Posterior cingulate gyrus (tissue), 11 donors: ENCODE measurements at places on chromosomes 3 and 15.

DNA sequence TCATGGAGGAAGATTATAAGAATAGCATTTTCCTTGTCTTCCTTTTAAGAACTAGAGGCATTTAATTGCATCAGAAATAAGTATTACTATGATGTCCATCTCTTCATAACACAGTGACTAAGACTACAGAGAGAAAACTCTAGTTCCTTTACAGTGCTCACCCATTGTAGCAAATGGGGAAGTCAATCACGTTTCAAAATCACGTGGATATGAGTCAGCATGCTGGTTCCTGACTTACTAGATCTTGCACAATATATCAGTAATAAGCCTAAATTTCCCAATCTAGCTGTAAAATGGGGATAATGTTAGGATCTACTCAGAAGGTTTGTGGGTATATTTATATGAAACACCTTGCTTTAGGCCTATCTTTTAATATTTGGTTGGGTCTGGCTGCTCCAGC, 254.8 kb upstream of the EOMES start:
- no peak for DNase-seq

DNA sequence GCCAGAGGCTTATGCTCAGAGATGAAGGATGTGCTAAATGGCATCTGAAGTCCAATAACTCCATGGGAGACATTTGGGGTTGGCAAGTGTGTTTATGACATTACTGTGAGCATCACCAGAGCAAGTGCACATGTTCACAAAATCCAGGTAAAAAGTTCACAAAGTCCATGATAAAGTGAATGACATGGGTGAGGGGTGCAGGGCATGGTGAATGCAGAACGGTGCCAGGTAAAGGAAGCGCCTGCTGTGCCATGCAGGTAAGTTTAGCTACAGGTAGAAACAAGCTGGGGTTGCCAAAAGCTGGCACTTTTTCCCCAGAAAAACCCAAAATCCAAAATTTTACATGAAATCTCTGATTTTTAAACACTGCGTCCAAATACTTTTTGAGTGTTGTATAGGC, 268.2 kb downstream of the ABHD5 start:
- no peak for DNase-seq

- DNase-seq: peak; percentile 65
Measured at GRCh38 chr3:13574798-13575451, 26.0 kb downstream of the FBLN2 start.

DNA sequence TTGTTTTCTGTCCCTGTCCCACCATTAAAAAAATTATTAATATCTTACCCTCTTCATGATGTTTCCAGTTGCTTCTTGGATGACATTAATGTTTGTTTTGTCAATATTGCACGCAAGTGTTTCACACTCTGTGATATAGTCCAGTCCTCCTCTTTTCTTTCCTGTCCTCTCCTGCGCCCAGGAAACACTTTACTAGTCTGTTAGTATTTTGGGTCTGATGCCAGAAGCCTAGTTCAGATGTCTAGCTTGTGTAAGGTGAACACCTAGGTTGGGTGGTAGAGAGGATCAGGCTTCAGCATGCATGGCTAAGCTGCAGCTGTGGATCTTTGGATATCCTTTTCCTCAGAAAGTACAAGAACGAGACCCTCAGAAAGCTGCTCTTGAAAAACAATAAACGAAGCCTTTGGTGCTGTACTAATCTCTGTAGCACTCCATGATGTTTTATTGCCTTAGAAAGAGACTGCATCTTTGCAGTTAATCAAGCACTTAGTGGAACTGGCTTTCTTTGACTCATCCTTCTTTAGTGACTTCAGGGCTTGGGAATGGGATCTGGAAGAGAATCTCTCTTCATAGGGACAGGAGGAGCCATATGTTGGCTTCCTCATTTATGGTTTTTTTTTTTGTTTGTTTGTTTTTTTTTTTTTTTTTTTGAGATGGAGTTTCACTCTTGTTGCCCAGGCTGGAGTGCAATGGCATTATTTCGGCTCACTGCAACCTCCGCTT, 253.4 kb downstream of the LPP start:
- no peak for DNase-seq

DNA sequence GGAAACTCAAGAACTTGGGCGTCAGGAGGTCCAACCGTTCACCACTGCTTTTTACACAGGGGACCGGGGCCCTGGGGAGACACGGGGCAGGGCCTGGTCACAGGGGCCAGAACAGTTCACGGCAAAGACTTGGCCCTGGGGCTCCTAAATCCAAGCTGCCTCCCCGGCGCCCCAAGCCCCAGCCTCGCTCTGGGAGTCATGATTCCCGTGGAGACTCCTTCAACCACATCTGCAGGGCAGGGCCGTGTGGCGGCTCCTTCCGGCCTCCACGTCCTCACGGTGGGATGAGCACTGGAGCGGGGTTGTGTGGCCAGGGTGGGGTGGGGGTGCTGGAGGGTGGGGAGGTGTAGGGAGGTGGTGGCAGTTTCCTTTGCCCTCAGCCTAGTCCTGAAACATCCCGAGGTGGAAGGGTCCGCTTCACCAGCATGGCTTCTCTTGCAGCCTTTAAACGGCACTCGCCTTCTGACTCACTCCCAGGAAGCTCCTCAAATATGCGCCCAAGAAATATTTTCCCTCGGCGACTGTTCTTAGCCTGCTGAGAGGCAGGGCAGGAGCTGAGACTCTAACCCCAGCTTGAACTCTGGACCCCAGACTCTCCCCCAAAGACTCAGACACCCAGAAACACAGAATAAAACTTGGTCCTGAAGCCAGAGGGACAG, 1.8 kb downstream of the MUC4 start:
- DNase-seq: no peak

GRCh38 chr15:99721896-99722295, 11.3 kb downstream of the LYSMD4 start:
- DNase-seq: no peak
